Ammon's horn (tissue), 1 donor: ENCODE measurements at places on chromosomes 5 and 9.

DNA sequence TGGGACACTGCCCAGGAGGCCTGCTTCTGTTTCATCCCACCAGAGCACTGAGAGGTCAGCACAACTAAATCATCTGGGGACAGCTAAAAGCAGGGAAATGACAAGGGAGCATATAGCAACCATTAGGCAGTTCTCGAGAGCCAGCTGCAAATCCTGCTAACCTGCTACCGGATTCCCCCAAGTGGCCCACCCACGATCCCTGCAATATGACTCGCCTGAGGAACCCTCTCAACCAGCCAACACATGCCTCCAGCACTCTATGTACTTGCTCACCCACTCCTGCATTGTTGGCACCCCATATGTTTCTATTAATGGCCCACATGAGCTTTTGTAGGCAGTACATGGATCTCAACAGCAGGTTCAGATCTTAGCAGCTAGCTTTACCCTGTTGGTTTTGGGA, 326.0 kb downstream of the GABRG2 start:
- no peak for DNase-seq

DNA sequence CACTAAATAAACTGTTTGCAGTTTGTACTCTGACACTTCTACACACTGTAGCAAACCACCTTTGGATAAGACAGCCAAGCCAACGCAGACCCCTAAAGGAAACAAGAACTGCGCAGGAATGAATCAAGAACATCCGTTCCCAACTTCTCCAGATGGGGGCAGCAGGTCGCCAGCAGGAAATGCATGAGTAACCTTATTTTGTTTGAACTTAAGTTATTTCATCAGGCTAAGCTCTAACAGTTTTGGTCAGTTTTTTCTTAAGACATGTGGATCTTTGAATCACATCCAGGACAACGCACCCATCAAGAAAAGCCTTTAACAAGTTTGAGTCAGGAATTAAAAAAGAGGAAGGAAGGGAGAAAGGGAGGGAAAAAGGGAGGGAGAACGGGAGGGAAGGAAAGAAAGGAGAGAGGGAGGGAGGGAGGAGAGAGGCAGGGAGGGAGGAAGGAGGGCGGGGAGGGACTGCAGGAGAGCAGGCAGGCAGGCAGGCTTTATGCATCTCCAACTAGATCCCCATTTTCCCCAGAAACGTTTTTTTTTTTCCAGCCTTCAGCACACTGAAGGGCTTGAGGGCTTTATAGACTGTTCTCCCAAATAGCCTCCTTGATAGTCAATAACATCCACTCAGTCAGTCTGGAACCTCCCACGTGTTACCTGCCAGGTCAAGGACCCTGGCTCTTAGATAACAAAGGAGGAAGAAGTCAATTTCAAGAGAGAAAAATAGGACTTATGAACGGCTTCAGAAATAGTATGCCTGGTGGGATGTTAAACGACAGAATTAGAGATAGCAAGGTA, 22.2 kb downstream of the BHMT start:
- peak; percentile 75 for DNase-seq

GRCh38 chr5:69261034-69261433, 26.3 kb downstream of the CDK7 start:
- DNase-seq = no peak

DNA sequence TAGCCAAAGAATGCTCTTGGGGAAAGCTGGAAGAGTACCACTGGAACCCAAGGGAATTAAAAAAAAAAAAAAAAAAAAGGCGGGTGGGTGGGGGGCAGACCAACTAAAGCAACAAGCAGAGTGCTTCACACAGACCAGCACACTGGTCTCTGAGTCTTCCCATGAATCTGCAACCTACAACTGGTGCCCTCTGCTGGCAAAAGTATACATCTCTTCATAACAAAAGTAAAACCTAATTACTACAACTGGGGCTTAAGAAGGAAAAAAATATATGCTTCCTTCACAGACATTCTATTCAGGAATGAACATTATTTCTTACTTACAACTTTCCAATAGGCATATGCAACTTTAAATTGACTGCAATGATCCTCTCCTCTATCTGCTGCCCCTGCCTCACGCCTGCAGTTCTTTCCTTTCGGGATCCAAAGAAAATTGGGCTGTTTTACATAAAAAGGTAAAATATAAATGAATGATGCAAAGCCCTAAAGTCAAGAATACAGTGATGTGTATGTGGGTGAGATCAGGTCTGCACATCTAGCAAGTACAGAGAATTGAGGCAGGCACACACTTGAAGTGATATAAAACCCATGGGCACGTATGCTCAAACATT, 7.2 kb upstream of the KLHL3 start:
- peak; percentile 89 for DNase-seq

- no peak for DNase-seq
Observed at GRCh38 chr5:122202952-122203351, 73.6 kb downstream of the ZNF474 start.

DNA sequence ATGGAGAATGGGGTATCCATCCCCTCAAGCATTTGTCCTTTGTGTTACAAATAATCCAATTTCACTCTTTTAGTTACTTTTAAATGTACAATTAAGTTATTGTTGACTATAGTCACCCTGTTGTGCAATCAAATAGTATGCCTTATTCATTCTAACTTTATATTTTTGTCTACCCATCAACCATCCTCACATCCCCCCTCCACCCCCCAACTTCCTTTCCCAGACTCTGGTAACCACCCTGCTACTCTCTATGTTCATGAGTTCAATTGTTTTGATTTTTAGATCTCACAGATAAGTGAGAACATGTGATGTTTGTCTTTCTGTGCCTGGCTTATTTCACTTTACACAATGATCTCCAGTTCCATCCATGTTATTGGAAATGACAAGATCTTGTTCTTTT, 15.4 kb upstream of the RANBP17 start:
- DNase-seq = no peak

DNA sequence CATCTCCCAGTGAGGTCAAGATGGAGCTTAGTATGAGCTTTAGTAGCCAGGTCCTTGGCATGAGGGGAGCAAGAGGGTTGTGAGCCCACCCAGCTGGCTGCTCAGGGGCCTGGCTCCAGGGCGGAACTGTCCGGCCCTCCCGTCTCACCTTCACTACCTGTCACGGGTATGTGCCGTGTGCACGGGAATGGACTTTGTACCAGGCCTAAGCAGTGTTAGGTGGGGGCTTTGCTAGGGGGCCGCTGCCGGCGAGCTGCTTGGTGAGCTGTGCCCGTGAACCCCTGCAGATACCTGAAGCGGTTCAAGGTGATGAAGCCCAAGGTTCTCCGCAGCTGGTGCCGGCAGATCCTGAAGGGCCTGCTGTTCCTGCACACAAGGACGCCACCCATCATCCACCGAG, 46.7 kb downstream of the WNK2 start:
- DNase-seq = no peak

DNA sequence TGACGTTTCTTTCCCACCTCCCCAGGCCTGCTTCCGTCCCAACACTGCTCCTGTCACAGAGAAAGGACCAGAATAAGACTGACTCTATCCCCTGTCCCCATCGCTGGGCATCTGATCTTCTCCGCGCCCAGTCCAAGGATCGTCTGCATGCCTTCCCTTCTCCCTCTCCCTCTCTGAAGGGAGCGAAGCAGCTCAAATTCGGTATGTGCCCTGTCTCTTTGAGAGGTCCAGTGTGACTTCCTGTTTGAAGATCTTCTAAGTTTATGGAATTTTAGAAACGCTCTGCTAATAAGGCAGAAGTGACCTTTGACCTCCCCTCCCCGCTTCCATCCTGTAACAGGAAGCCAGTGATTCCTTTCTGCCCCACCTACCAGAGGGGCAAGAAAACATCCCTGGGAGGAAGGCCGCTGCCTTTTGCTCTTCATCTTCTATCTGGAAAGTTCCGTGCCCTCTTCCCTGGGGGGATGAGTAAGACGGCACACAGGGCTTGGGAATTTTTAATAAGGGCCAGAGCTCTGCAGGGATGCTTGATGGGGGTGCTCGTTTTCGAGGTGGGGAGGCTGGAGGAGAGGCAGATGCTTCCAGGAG, 40.7 kb upstream of the RNU6ATAC start:
- DNase-seq = no peak

DNA sequence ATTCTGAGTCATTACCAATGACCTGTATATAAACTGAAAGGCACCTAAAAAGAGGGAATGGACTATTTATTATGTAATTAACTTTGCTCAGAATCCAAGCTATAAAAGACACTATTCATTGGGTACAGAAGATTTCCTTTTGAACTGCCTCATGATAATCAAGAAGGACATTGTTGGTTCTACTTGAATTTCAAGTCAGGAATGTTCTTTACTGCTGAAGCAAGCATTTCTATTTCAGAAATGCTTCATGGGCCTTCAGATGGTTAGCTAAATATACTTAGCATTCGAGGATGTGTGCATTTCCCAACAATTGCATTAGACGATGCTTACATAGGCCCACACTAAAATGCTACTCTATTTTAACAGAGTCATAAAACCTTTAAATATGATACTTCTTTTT, 658.2 kb upstream of the DMAC1 start:
- peak; percentile 33 for DNase-seq

DNA sequence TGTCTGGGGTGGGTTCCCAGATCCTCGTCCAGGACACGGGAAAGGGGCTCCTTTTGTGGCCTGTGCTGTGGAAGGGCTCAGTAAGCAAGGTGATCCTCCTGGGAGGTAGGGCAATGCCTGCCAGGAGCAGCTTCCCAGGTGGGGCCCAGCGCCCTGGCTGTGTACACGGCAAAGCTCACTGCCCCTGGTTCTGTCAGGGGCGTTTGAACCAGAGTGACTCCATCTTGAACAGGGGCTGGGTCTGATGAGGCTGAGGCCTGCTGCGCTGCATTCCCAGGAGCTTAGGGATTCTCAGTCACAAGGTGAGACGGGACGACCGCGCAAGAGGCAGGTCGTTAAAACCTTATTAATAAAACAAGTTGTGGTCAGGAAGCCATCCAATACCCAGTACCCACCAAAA, 19.9 kb upstream of the SLC12A7 start:
- DNase-seq = no peak

GRCh38 chr5:25334350-25334749, 689.6 kb upstream of the CDH10 start:
- DNase-seq = no peak

- DNase-seq = no peak
Observed at GRCh38 chr5:81209869-81210493, 23.1 kb upstream of the CKMT2 start.

DNA sequence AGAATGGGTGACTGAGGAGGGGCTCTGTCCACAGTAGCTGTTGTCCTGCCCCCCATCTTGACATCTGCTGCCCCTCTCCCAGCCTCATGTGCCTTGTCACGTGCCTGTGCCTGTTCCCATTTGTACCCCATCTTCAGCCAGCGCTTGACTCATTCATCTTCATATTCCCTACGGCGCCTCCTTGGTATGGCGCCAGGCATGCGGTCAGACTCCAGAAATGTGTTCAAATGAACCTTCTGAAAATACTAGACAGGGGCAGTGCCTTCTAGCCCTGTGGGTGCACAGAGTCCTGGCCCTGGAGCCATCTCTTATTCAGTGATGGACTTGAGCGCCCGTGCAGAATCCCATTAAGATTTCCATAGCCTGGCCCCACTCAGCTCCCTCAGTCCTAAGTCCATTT, 46.2 kb downstream of the CFAP77 start:
- DNase-seq = no peak

DNA sequence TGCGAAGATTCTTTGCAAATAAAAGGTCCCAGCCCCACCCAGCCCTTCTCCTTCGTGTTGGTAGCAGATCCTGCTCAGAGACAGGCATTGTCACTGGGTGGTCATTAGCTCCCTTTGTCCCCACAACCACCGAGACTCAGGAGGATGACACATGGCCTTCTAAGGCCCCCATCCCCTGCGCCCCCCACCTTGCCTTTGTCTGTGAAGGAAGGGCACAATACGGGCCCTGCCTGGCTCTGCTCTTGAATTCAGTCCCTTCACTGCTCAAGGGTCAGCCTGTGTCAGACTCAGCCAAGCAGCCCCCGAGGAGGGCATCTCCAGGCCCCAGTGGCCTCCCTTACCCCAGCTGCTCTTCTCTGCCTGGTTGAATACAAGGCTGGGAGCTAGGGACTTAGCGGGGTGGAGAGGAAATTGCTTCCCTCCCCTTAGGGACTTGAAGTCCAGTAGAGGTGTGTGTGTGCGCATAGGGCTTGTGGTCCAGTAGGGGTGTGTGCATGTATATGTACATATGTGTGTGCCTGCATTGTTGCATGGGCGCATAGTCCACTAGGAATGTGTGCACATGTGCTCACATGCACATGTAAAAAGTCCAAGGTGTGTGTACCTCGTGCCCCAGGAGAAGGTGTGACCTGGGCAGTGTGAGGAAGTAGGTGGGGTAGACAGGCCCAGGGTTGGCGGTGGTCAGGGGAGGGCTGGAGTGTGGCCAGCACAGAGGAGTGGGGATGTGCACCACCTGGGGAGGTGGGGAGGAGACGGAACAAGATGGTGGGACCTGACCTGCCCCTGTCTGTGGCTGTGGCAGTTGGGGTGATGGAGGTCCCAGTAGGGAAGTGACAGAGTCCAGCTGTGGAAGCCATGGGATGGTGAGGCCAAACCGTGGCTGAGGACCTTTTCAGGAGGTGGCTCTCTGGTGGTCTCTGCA, 59.1 kb downstream of the PHF2 start:
- DNase-seq = no peak
